ENCODE measurements at places on chromosomes 5 and 9.

GRCh38 chr5:147555176-147555575 lies 45.3 kb upstream of the DPYSL3 start:
- no peak for DNase-seq

- DNase-seq, result no peak
These were observed 83.8 kb upstream of the STC2 start for GRCh38 chr5:173411791-173412555.

GRCh38 chr9:100426189-100426529 lies 784 bp upstream of the MSANTD3 start:
- no peak for DNase-seq

DNA sequence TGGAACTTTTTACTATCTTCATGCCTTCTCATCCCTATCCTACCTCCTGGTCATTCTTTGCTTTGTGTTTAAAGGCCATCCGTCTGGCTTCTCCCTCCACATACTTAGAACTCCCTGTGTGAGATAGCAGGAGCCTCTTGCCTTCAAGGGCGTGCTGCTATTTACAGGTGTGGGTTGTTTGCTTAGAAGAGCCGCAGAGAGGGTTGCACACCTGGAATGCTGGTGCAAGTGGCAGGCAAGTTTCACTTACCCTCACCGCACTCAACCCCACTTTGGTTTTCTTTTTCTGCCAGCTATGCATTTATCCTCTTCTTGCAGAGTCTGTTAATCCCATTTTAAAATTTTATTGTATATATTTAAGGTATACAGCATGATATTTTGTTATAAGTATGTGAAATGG lies 12.6 kb downstream of the SKP2 start:
- DNase-seq, result no peak

- no peak for DNase-seq
These were observed 1132.7 kb downstream of the CDH9 start for GRCh38 chr5:25905646-25906045.

- no peak for DNase-seq
These were observed 112.8 kb upstream of the SPOCK1 start for GRCh38 chr5:137611794-137612435.

GRCh38 chr9:105332471-105332870 lies 88.0 kb downstream of the SLC44A1 start:
- no peak for DNase-seq

GRCh38 chr9:76438841-76439588 lies 20.0 kb upstream of the GCNT1 start:
- DNase-seq, result no peak

GRCh38 chr5:150271923-150272322 lies 17.6 kb downstream of the CAMK2A start:
- DNase-seq, result no peak

DNA sequence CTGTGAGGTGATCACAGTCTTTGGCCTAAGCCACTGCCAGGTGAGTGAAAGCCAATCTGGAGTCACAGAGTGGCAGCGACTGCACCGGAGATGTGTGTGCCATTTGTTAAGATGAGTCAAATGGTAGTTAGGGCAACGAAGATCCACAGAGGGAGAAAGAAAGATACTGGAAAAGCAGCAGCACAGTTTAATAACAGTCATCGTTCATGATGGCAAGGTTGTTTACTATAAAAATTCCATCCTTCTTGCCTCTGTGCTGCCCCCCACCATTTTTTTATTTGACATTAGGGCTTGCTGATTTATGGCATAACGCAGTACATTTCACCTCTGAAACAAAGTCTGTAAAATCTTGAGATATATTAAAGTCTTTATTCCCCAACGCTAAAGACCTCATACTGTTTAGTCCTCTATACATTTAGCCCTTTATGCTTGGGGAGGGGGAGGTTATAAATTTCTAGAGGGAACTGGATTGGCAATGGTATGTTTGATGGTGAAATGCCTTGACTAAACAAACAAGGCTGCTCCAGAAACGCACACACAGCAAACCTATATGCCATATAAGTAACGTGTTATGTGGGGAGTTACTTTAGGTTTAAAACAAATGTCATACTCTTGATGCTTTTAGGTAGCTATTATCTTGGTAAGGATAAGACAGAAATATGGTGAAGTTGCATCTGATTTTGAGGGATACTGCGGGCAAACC lies 55.8 kb upstream of the ABL1 start:
- DNase-seq, result no peak

DNA sequence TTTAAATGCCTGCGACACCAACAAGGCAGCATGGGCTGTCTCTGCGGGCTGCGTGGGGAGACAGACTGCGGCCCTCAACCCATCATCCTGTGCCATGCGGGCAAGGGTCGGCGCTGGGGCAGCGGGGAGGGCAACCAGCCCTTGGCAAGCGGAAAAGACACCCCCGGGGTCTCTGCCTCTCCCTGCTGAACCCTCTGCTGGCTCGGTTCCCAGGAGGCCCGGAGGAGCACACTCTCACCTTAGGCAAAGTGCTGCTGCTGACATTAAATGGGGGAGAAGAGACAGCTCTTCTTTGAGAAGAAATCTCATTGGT lies 129.6 kb upstream of the PPP1R26 start:
- no peak for DNase-seq

GRCh38 chr9:100662122-100662521 lies 84.2 kb downstream of the CAVIN4 start:
- no peak for DNase-seq

DNA sequence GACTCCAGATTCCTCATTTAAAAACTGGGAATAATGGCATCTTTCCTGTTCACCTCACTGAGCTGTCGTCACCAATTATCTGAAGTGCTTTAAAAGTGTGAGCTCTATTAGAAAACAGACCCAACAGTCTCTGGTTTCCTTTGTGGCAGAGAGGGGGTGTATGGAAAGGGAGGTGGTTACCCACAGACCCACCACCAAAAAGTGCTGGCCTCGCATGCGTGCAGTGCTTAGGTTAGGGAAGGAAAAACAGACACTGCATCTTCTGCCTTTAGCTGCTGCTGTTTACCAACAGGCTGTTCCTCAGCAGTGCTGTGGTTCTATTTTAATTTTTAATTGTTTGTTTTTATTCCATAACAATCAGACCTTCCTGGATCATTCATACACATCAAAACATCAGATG lies 249.6 kb downstream of the PIK3R1 start:
- DNase-seq, result no peak

DNA sequence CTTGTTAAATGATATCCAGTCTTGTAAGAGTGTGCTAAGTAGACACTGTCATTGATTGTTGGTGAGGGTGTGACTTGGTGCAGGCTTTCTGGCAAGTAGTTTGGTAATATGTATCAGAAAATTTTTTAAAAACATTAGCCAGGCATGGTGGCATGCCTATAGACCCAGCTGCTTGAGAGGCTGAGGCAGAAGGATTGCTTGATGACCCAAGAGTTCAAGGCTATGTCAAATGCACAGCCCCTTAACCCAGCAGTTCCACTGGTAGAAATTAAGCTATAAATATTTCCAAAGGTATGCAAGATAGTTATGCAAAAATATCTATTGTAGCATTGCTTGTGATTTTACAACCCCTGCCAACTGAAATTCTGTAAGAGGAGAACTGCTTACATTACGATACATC lies 24.2 kb downstream of the ZBTB43 start:
- no peak for DNase-seq

DNA sequence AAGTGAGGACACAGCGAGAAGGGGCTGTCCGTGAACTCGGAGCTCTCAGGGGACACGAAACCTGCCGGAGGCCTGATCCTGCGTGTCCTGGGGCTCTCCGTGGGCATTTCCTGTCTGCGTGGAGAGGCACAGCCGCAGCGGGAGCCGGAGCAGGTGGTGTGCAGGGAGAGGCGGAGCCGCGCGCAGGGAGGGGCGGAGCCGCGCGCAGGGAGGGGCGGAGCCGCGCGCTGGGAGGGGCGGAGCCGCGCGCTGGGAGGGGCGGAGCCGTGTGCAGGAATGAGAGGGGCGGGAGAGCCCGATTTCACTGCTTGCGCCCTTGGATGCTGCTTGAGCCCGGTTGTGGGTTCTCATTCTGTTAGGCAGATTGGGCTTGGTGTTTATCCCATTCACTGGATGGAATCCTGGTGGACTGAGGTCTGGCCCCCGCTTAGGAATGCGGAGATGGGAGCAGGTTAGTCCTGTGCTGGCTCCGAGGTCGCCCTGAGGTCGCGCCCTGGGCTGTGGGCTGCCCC lies 26.7 kb downstream of the NDUFS6 start:
- no peak for DNase-seq

GRCh38 chr5:43038496-43038989 lies 1.6 kb downstream of the ANXA2R start:
- peak; percentile 41 for DNase-seq
